Cardiac fibroblast (primary cell): ENCODE measurements at places on chromosomes 16 and 17.
A peak's percentile ranks its signal among the peaks of the same experiment; 100 is the strongest.

DNA sequence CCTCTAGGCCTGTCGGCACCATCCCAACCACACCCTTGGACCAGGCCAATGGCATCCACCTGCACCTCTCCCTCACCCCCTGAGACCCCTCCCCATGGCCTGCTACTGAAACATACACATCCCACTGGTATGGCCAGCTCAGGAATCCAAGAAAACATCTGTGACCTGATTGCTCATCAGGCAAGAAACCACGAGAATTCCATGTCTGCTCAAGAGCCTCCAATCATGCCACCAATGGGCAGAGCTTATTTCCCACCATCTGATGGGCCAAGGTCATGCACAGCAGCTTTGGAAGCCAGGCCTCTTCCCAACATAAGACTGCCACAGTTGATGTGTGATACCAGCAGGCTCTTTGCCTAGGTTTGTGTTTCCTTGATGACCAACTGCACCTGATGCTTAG, 190.1 kb downstream of the C16orf78 start:
- DNase-seq = peak; percentile 31

DNA sequence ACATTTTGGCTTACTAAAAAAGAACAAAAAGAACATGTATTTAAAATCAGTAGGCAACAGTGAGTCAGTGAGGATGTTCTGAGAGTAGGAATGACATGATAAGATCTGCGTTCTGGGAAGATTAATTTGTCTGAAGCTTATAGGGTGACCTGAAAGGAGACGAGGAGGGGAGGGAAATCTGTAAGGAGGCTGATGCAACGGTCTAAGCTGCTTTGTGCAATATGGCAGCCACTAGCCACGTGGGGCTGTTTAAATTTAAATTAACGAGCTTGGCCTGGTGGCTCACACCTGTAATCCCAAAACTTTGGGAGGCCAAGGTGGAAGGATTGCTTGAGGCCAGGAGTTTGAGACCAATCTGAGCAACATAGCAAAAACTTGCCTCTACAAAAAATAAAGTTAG, 181.6 kb upstream of the CACNG3 start:
- no peak for DNase-seq

GRCh38 chr16:85819245-85819644, 19.8 kb downstream of the COX4I1 start:
- peak; percentile 85 for DNase-seq

- DNase-seq = no peak
Observed at GRCh38 chr16:27764869-27765675, 215.1 kb downstream of the KATNIP start.

DNA sequence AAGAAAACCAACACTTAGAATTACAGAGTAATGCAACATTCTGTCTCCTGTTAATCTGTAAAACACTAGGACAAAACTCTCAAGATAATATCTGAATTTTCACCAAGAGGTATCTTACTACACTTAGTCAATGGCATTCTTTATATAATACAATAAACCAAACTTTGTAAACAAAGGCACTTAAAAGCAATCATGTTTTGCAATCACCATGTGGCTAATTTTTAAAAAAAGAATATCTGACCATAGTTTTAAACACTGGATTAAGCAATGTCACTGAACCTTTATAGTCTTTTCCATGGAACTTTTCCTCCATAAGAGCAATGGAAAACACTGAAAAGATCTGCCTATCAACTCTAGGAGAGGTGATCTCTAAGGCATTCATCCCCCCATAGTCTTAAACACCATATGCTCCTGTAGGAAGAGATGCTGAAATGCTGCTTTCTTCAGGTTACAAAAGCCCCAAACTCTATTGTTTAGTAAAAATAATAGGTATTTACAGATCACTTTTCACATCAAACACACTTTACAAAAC, 144.2 kb upstream of the CORO6 start:
- no peak for DNase-seq

GRCh38 chr17:49741009-49741691, 22.8 kb downstream of the FAM117A start:
- peak; percentile 51 for DNase-seq

- DNase-seq = no peak
Observed at GRCh38 chr16:29743475-29743826, 2.3 kb downstream of the C16orf54 start.

- DNase-seq = peak; percentile 21
Observed at GRCh38 chr16:4572715-4573114, 16.6 kb downstream of the C16orf96 start.

DNA sequence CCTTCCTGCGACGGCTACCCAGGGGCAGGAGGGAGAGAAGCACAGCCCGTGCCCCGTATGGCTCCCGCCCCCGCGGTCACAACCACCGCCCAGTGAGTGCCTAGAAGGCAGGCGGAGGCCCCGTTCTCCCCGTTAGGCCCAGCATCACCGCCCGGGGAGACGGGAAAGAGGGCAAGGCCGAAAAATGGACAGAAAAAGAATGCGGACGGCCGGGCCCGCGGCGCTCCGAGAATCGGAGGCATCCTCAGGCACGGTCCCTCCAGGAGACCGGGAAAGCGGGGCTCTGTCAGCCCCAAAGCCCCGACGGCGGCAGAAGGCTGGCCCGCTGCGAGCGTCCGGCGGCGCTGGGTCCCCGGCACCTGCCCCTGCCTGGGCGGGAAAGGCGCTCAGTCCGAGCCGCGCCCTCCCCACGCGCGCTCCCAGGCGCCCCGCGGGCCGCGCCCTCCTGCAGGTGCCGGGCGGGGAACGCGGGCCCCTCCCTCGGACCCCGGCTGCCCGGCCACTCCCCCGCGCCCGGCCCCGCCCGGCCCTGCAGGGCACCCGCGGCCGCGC, 407 bp downstream of the MCRIP1 start:
- no peak for DNase-seq

- DNase-seq = no peak
Observed at GRCh38 chr16:73912281-73912680, 384.3 kb upstream of the PSMD7 start.

DNA sequence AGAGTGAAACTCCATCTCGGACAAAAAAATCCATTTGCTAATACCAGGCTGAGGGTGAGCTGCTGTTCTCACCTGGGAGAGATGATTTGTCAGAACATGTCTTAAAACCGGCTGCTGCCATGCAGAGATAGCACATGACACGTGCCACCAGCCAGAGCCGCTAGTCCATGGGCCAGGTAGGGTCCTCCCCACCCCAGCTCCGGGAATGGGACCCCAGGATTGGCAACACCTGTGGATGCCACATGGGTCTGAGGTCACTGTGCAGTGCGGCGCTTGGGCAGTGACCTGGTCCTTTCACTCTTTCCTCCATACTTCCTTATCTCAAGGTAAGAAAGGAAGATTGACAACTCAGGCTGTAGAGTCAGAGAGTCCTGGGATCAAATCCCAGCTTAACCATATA, 393.3 kb upstream of the TNRC6C start:
- no peak for DNase-seq

GRCh38 chr17:4072487-4073157, 70.2 kb downstream of the ZZEF1 start:
- peak; percentile 69 for DNase-seq

GRCh38 chr17:41695954-41696757, 7.5 kb downstream of the EIF1 start:
- peak; percentile 88 for DNase-seq
